Cardiac fibroblast (primary cell): ENCODE measurements at places on chromosomes 1 and 21.

DNA sequence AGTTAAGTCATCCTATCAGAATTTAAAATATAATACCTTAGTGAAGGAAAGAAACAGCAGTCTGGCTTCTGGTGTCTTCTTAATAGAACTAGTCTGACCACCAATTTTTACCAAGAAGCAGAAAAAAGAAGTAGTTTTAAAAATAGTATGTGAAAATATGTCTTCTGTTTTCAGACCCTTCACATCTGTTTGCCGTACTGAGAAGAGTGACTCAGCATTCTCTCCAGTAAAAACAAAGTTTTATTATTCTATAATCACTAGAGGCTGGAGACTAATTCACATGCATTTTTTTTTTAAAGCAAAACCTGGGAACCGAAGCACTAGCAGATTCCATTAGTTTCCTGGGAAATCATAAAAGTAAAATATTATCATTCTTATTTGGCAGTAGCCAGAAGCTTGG is 163.8 kb downstream of the COL24A1 start:
- DNase-seq, result peak; percentile 70

GRCh38 chr1:20981915-20982314 is 194.8 kb downstream of the EIF4G3 start:
- peak; percentile 61 for DNase-seq

DNA sequence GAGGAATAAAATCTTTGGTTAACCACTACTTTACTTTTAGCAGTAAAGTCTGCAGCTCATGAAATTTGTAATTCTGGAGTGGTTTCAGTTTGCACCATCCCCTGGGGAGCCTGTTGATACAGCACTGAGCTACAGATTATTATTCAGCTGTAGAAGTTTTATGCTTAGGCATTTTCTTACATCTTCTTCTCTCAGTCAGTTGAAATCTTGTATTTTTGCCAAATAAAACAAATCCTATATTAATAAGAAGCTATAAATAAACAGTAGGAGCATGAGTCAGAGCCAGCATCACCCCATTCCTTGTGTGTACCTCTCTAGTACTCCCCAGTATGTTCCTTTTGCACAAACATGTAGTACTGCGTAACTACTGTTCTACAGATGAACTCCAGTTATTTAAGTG is 118.9 kb downstream of the ATF6 start:
- DNase-seq, result peak; percentile 94

DNA sequence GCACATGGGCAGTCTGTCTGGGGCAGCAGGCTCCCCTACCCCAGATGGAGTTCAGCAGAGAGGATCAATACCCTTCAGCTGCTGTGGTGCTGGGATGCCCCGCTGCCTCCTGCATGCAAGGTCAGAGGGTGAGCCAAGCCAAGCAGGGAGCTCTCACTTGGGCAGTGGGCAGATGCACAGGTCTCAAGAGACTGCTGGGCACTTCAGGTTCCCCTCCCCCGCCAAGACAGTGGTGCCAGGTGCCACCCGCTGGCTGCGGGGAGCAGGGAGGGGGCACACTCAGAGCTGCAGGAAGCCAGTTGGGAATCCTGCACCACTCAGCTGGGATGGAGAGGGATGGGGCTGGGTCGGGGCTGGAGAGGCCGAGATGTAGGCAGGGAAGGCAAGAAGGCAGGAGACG is 15.8 kb upstream of the EVA1B start:
- DNase-seq, result no peak

DNA sequence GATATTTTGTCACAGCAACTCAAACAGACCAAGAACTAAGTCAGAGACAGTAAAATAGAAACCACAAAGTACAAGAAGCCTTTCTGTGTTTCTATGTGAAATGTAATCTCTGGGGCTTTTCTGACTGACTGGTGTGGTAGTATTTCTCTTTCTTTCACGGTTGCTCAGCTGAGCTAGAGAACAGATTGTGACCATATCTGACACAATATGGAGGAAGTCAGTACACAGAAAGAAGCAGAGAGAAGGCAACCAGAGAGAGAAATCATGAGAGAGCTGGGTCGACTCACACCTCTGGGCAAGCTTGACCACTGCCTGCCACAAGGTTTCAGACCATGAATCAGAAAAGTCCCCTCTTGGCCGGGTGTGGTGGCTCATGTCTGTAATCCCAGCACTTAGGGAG is 208.9 kb upstream of the GREM2 start:
- DNase-seq, result no peak
